SK-N-SH (cell line): ENCODE measurements at places on chromosomes 1 and 21.

DNA sequence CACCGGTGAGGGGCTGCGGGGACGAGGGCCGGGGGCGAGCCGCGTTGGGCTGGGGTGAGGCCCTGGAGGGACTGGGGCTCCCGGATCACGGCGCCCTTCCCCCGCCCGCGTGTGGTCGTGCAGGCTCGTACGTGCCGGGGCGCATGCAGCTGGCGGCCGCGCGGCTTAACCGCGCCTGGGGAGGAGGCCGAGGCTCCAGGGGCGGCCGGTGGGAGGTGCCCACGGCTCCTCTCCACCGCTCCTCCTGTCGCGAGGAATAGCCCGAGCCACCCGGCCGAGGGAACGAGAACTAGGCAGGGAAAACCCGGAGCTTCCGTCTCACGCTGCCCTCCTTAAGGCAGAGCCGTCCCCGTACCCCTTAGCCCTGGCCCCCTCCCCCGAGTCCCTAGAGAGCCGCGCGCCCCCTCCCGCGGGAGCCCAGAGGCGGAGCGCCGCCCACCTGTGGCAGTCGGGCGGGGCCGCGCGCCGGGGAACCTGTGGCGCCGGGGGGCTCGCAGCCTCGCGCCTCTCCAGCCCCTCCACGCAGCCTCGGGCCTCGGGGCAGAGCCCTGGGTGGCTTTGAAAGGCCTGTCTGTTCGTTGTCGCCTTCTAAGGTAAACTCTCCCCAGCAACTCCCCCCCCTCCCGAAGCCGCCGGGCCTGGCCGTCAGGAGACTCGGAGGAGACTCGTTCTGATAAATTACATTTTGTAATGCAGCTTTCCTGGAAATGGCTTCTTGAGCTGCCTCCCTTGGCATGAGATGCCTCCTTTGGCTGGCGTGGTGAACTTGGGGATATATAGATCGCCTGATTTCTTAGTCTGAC lies 746 bp downstream of the AK4 start:
- DNase-seq, result peak; percentile 85

GRCh38 chr1:196545222-196545621 lies 63.0 kb downstream of the KCNT2 start:
- no peak for DNase-seq

GRCh38 chr21:42414928-42415769 lies 11.4 kb downstream of the UBASH3A start:
- no peak for DNase-seq

- no peak for DNase-seq
These were observed 228.2 kb downstream of the PCP4 start for GRCh38 chr21:40095477-40095876.

DNA sequence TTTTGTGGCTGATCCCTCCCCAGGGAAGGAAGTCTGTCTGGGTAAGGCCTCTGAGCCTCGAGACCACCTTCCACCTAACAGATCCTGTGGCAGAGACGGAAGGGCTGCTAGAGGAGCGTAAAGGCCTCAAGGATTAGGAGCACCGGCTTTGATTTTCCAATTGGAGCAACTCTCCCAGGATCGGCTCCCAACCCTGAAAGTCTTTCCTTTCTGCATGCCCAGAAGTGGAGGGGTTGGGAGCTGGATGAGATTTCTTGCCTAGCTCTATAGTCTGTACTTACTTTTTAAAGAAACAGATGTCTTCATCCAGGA lies 41.4 kb downstream of the ELK4 start:
- no peak for DNase-seq
